Hematopoietic multipotent progenitor cell treated with erythropoietin and hydrocortisone succinate and interleukin-3 and kit ligand, for 4 days (in vitro differentiated cells): ENCODE measurements at places on chromosomes 1 and 21.

DNA sequence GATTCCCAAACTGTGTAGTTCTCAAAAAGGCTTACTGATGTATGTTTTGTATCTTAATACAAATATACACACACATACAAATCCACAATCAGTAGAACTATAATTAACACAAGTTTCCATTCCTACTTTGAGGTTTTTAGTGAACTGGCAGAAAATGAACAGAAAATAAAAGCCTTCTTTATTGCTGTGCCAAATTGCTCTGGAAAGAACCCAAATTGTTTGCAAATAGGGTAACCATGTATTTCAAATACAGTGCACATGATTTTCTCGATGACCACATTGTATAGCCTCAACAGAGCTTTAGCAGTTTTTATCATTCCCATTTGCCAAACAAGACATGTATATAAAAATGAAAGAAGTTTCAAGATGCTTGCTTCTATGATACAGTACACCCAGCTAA, 173.3 kb downstream of the COL24A1 start:
- no peak for DNase-seq

DNA sequence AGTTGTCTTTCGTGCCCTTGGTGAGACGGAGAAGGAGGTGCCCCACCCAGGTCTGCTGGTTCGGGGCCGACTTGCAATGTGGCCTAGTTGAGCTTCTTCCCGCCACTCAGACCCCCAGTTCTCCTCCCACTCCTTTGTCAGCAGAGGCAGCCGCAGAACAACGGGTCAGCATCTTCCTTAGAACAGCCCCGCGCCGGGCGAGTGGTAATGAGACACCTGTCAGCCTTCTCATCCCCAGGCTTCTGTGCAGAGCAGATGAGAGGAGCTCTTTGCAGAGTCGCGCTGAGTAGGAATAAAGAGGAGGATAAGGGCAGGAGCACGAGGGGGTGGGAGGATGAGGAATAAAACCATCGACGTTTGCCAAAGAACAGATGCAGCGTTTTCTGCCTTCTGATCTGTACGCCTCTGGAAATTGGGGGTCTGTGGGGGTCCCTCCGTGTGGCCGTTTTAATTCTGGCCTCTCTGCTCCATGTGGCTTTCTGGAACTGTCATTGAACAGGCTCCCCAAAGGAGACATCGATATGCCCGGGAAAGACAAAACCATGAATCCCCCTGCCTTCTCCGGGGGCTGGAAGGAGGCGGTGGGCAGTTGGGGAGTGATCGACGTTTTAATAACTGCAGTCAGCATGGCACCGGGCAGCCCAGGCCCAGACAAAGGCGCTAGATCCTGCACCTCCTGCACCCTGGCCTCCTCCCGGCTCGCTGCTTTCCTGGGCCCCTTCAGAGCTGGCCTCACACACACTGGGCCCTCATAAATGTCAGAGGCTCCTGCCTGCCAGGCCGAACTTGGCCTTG, 27.5 kb upstream of the IGSF21 start:
- DNase-seq: no peak

DNA sequence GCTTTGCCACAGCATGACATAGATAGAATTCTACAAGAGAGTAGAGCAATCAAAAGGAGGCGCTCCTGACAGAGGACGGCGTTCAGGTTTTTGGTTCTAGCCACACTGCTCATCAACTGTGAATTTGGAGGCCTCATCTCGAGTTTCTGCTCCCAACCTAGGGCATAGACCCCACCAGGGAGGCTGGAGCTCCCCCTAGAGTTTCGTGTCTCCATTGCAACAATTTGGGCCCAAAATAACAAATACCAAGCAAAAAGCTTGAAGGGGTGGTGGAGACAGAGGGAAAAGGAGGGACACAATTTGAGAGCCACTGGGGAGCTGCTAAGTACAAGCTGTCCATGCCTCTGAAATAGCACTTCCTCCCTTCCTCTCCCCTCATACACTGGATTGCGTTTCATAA, 297.0 kb downstream of the GPATCH2 start:
- DNase-seq: peak; percentile 25

GRCh38 chr1:26706315-26706714, 10.5 kb downstream of the ARID1A start:
- no peak for DNase-seq

GRCh38 chr21:45208627-45208951, 79.1 kb downstream of the POFUT2 start:
- DNase-seq: no peak

DNA sequence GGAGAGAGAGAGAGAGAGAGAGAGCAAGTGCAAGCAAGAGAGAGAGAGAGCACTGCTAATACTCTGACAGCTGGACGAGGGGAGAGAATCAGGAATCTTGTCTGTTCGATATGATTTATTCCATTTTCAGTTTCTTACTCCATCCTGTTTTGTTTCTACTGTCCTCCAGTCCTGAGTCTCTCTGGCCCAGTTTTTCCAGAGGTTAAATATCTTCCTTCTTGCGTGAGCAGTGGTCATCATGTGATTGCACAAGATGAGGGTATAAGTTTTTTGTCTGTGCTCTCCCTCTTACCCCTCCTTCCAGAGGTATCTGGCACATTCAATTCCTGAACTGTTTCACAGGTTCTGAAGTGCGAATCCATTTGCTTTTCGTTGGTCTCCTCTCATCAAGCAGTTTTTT, 16.8 kb downstream of the UBE2U start:
- DNase-seq: no peak

GRCh38 chr21:18369115-18369514, 34.5 kb downstream of the TMPRSS15 start:
- peak; percentile 60 for DNase-seq

DNA sequence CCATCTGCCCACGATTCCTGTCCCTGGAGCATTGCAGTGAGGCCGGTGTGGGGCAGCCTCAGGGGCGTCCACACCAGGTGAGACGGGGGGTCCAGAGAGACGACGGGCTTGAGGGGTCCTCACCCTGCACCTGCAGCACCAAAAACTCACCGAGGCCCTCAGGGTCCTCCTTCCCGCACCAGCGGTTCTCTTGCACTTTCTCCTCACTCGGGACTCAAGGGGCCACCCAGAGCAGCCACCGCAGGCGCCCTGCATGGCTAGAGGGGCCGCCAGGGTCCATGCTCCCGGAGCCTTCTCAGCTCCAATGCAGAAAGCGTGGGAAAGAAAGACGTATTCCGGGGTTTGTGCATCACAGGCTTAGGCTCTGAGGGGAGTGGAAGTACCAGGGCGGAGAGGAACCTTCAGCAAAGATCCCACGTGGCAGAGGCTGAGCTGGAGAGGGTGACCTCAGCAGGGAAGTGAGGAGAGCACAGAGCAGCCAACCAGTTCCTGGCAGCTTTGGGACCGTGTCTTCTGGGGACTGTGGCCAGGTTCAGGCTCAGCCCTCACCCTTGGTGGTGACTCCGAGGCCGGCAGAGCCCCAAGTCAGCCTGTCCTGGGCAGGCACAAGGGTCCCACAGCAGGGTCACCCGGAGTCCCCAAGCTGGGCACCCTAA, 19.5 kb upstream of the COL6A2 start:
- no peak for DNase-seq

DNA sequence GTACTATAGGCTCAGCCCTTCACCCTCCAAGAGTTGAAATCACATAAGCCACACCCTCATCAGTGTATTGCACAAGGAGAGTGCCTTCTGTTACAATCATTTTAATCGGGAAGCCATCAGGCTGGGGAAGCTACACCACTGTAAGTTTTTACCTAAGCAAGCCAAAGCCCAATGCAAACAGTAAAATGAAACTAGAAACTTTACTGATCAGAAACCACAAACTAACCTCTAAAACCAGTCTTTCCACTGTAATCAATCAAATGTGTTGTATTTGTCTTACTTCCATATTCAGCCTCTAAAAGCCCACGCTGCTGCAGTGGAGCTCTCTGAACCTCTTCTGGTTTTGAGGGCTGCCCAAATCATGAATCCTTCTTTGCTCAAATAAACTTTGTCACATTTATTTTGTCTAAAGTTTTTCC, 26.2 kb downstream of the CAPN8 start:
- DNase-seq: peak; percentile 59

GRCh38 chr1:34590211-34590623, 164.6 kb upstream of the GJB5 start:
- no peak for DNase-seq

- DNase-seq: no peak
Measured at GRCh38 chr1:223297800-223298199, 66.2 kb downstream of the SUSD4 start.
